IPS DF 6.9 (cell line): ENCODE measurements at places on chromosomes 1 and 21.
A peak's percentile ranks its signal among the peaks of the same experiment; 100 is the strongest.

- no peak overlapping the region for H3K4me3 ChIP-seq
- no peaks in the 10 kb centered on the region for H3K27me3 ChIP-seq
- H3K36me3 ChIP-seq = no peaks in the 10 kb centered on the region; the same call in 1 of the 2 replicates
These were observed 125.9 kb upstream of the VAMP3 start for GRCh38 chr1:7644961-7645750.

DNA sequence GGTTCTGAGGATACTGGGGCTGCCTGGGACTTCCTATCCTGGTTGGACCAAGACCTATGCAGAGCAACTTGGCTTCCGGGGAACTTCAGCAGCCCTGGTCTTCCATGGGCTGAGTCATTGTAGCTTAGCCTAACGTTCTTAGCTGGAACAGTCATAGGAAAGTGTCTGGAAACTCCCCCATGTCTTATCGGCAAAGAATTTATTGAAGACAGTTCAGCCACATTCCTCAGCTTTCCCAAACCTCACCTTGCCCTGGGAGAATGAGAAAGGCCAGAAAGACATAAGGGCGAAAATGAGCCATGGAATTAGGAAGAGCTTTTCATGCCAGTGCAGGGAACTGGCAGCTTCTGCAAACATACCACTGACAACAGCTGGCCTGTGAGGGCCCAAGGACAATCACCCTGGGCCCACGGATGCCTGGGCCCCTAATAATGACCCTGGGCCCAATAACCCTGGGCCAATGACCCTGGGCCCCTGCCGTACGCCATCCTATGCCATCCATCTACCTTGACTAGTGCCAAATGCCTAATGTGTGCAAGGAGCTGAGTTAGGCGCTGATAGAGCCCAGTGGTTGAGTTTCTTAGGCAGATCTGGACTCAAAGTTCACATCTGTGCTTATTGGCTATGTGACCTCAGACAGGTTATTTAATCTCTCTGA lies 114.4 kb upstream of the GADD45A start:
- H3K27me3 ChIP-seq = no peaks in the 10 kb centered on the region
- H3K27ac ChIP-seq = no peak overlapping the region
- no peaks in the 10 kb centered on the region for H3K4me1 ChIP-seq

DNA sequence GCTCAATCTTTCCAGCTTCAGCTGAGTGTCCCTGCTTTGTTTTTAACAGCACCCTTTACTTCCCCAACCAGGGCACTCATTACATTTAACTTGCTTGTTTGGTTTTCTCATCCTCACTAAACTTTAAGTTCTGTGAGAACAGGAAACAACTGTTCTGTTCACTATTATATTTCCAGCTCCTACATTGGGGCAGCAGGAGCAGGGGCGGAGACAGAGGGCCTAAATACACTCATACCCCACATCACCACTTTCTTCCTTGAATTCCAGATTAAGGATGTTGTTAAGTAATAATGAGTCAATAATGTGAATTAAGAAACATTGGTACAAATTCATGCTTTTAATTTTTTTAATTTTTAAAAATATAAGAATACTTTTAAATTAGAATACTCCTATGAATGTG lies 6.0 kb downstream of the DRAM2 start:
- H3K36me3 ChIP-seq = peaks cover 2% of the 10 kb centered on the region; the same call in 1 of the 2 replicates
- no peak overlapping the region for H3K4me3 ChIP-seq
- H3K27ac ChIP-seq = no peak overlapping the region
- peaks cover 1% of the 10 kb centered on the region; the same call in 1 of the 2 replicates for H3K4me1 ChIP-seq

- H3K27me3 ChIP-seq = no peaks in the 10 kb centered on the region
- H3K4me1 ChIP-seq = no peaks in the 10 kb centered on the region
- no peak overlapping the region for H3K27ac ChIP-seq
- H3K36me3 ChIP-seq = no peaks in the 10 kb centered on the region
- DNase-seq = no peak
These were observed 21.9 kb downstream of the DPYD start for GRCh38 chr1:97898948-97899347.

- no peak overlapping the region for H3K4me3 ChIP-seq
- peaks cover 5% of the 10 kb centered on the region; the same call in 1 of the 2 replicates for H3K36me3 ChIP-seq
- no peak overlapping the region for H3K27ac ChIP-seq
These were observed 6.6 kb downstream of the CLSPN start for GRCh38 chr1:35763201-35763600.

- H3K4me1 ChIP-seq = peaks cover 3% of the 10 kb centered on the region; the same call in 1 of the 2 replicates
- no peaks in the 10 kb centered on the region for H3K36me3 ChIP-seq
- no peaks in the 10 kb centered on the region; the same call in 1 of the 2 replicates for H3K27me3 ChIP-seq
- H3K4me3 ChIP-seq = peak overlapping the region; percentile 72; the same call in 1 of the 2 replicates
- no peak overlapping the region for H3K27ac ChIP-seq
These were observed 42.6 kb downstream of the CD34 start for GRCh38 chr1:207868251-207868773.

- no peaks in the 10 kb centered on the region for H3K27me3 ChIP-seq
- H3K4me1 ChIP-seq = peaks cover 4% of the 10 kb centered on the region; the same call in 1 of the 2 replicates
- H3K4me3 ChIP-seq = no peak overlapping the region
- H3K27ac ChIP-seq = no peak overlapping the region
These were observed 11.6 kb downstream of the GNAI3 start for GRCh38 chr1:109559995-109560394.

- H3K27ac ChIP-seq = no peak overlapping the region
- no peaks in the 10 kb centered on the region for H3K4me1 ChIP-seq
- peak overlapping the region; percentile 48; the same call in 1 of the 2 replicates for H3K4me3 ChIP-seq
- no peaks in the 10 kb centered on the region for H3K27me3 ChIP-seq
These were observed 926 bp upstream of the MRPL55 start for GRCh38 chr1:228109962-228110488.

- H3K27ac ChIP-seq = no peak overlapping the region
- H3K36me3 ChIP-seq = no peaks in the 10 kb centered on the region
- no peak for DNase-seq
- 0 out of 2 replicates have a peak, but pooled peaks cover 1% of the 10 kb centered on the region for H3K4me1 ChIP-seq
- H3K4me3 ChIP-seq = no peak overlapping the region
- H3K27me3 ChIP-seq = no peaks in the 10 kb centered on the region
These were observed 62.4 kb downstream of the DISC1 start for GRCh38 chr1:231688989-231689388.

DNA sequence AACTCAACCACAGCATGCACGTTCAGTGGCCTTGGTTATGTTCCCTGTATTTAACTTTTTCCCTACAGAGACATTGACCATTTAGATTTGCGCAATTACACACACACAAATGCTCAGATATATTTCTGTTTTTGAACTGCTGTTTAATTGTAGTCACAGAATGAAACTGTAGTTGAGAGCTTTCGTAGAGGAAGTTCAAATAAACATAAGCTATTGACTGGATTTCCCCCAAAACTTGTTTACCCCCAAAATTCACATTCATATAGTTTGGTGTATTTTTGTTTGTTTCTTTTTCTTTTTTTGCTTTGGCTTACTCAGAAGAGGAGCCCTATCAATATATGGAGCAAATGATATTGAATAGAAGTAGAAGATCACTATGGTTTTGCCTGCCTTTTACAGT lies 921.0 kb downstream of the ADGRL2 start:
- H3K36me3 ChIP-seq = no peaks in the 10 kb centered on the region
- H3K27me3 ChIP-seq = no peaks in the 10 kb centered on the region
- H3K4me1 ChIP-seq = no peaks in the 10 kb centered on the region

DNA sequence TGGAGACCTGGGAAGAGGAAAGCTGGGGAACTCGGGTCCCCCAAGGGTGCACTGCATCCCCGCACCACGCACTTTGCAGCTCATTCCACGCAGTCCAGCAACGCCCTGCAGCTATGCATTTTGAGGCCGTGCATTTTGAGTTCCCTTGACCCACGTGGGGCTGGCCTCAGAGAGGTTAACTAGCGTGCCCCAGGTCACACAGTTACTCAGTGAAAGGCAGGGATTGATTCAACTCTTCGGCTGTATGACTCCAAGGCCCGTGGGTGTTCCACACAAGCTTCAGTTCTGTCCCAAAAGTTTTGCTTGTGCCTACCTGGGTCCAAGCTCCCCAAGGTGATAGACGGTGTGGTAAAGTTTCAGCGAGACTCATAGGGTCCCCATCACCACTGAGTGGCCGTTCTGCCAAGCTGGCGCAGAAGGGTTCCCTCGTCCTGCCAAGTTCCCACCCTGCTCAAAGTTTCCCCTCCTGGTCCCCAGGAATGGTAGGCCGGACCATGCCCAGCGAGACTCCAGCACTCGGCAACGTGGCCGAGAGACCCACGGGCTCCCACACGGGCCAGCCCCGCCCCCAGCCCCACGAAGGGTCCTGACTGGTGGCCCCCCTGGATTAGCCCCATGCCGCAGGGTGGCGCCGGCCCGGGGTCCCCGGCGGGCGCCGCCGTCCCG lies 611 bp downstream of the HSPG2 start:
- no peak for DNase-seq
- H3K36me3 ChIP-seq = no peaks in the 10 kb centered on the region
- no peaks in the 10 kb centered on the region for H3K27me3 ChIP-seq
- no peak overlapping the region for H3K27ac ChIP-seq
- peaks cover 16% of the 10 kb centered on the region for H3K4me1 ChIP-seq
- H3K4me3 ChIP-seq = peak overlapping the region; percentile 74

GRCh38 chr1:5858246-5858645 lies 134.0 kb downstream of the NPHP4 start:
- no peaks in the 10 kb centered on the region for H3K27me3 ChIP-seq
- H3K4me3 ChIP-seq = no peak overlapping the region
- H3K4me1 ChIP-seq = no peaks in the 10 kb centered on the region; the same call in 1 of the 2 replicates
- no peak overlapping the region for H3K27ac ChIP-seq

GRCh38 chr1:232302376-232303221 lies 327.3 kb downstream of the SIPA1L2 start:
- DNase-seq = no peak
- H3K27me3 ChIP-seq = no peaks in the 10 kb centered on the region; the same call in 1 of the 2 replicates
- H3K27ac ChIP-seq = no peak overlapping the region
- no peaks in the 10 kb centered on the region for H3K36me3 ChIP-seq
- H3K4me1 ChIP-seq = peaks cover 5% of the 10 kb centered on the region
- H3K4me3 ChIP-seq = no peak overlapping the region

DNA sequence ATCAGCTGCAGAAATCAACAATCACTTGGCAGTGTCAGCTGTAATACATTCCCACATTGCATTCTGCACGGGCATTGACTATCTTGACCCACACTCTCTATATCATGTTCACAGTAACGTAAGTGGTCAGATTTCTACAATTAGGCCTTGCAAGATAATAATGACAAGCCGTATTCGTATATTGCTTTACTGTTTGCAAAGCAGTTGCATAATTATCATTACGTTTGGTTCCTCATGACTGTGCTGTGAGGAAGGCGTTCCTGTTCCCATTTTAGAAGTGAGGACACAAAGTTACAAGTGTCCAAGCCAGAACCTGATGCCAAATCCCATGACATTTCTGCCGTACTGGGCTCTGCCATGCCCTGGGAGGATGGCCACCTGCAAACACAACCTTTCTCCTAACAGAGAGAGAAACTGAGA lies 53.5 kb upstream of the TARBP1 start:
- H3K27me3 ChIP-seq = no peaks in the 10 kb centered on the region
- DNase-seq = no peak
- no peaks in the 10 kb centered on the region; the same call in none of the 2 replicates for H3K4me1 ChIP-seq
- H3K27ac ChIP-seq = no peak overlapping the region
- no peak overlapping the region for H3K4me3 ChIP-seq

DNA sequence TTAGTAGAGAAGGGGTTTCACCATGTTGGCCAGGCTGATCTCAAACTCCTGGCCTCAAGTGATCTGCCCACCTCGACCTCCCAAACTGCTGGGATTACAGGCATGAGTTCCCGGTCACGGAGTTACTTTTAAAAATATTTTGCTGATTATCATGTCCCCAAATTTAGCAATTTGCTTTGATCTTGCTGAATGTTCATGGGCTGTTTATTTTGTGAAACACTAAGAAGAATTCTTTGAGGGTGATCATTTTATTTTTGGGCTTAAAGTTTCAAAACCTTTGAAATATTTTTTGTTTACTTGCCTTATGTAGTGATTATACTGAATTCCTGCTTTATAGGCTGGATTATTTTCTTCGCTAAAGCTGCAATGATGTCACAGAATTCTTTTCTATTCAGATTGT lies 11.4 kb upstream of the LAMC1 start:
- H3K4me3 ChIP-seq = no peak overlapping the region
- H3K27me3 ChIP-seq = no peaks in the 10 kb centered on the region
- DNase-seq = no peak

- H3K27ac ChIP-seq = no peak overlapping the region
- H3K36me3 ChIP-seq = no peaks in the 10 kb centered on the region
- no peak for DNase-seq
- H3K4me1 ChIP-seq = no peaks in the 10 kb centered on the region
- H3K27me3 ChIP-seq = no peaks in the 10 kb centered on the region
These were observed 9.2 kb downstream of the TNFRSF9 start for GRCh38 chr1:7931446-7931812.

- DNase-seq = no peak
- no peak overlapping the region for H3K4me3 ChIP-seq
- H3K4me1 ChIP-seq = no peaks in the 10 kb centered on the region
- H3K27ac ChIP-seq = no peak overlapping the region
- H3K36me3 ChIP-seq = peaks cover 2% of the 10 kb centered on the region; the same call in 1 of the 2 replicates
- H3K27me3 ChIP-seq = no peaks in the 10 kb centered on the region
These were observed 31.7 kb upstream of the ENSA start for GRCh38 chr1:150661156-150661555.

GRCh38 chr1:154831462-154831861 lies 38.6 kb downstream of the KCNN3 start:
- H3K27ac ChIP-seq = no peak overlapping the region
- no peak for DNase-seq
- no peaks in the 10 kb centered on the region for H3K36me3 ChIP-seq

DNA sequence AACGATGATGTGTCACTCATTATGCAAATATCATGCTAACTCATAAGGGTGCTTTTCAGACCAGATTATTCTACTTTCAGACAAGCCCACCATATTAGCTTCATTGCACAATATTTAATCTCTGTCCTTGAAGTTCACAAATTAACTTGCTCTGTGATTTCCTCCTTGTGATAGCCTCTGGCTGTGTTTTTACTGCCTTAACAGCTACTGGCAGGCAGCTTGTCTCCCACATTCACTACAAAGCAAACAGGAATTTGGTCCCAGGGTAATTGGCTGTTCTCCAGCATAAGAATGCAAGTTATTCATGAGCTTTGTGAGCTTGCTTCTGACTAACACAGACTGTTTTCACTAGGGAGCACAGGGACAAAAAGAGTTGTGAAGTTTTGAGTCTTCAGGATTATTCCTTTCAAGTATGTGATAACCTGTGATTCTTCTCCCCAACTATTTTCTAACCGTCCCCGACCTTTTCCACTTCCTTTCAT lies 87.9 kb upstream of the HMCN1 start:
- no peak overlapping the region for H3K27ac ChIP-seq
- peak; percentile 82 for DNase-seq
- no peak overlapping the region for H3K4me3 ChIP-seq
- no peaks in the 10 kb centered on the region for H3K27me3 ChIP-seq
- H3K4me1 ChIP-seq = no peaks in the 10 kb centered on the region

GRCh38 chr21:24183077-24183476 lies 1424.2 kb downstream of the MRPL39 start:
- H3K27me3 ChIP-seq = no peaks in the 10 kb centered on the region
- no peak overlapping the region for H3K4me3 ChIP-seq
- H3K4me1 ChIP-seq = no peaks in the 10 kb centered on the region
- H3K36me3 ChIP-seq = no peaks in the 10 kb centered on the region
- no peak for DNase-seq

- no peak for DNase-seq
- no peaks in the 10 kb centered on the region for H3K36me3 ChIP-seq
- H3K27ac ChIP-seq = no peak overlapping the region
- no peaks in the 10 kb centered on the region for H3K4me1 ChIP-seq
These were observed 68.0 kb downstream of the VAV3 start for GRCh38 chr1:107896936-107897335.

GRCh38 chr1:204461331-204462228 lies 33.0 kb downstream of the PIK3C2B start:
- H3K4me3 ChIP-seq = no peak overlapping the region
- no peak for DNase-seq
- H3K27me3 ChIP-seq = no peaks in the 10 kb centered on the region
- no peaks in the 10 kb centered on the region for H3K4me1 ChIP-seq
